ENCODE measurements at places on chromosomes 7 and 10.

DNA sequence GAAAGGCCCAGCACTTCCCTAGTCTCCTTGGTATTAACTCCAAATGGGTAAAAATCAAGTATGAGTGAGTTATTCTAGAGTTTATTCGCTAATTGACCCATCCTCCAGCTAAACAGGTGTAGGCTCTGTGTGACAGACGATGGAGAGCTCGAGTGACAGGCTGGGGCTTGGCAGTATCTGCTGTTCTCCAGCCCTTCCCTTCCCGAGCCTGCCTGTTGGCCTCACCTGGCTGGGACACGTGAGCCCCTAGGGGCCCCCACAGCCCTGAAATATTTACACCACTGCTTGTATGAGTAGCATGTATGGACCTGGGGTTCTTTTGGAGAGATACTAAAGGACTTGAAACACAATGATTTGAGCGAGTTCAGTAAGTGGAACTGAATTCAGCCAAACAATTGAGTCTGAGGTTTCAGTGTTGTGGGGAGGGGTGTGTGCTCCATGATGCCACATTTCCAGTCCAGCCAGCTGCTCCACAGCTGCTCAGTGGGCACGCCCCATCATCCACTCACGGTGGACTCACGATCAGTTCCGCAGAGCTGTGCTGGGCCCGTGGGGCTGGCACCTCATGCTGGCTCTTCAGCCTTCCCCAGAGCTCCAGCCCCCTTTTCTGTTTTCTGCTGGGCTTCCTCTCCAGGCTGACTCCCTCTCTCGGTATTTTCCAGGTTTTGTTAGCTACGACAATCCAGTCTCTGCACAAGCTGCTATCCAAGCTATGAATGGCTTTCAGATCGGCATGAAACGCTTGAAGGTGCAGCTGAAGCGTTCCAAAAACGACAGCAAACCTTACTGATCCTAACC, 283.0 kb downstream of the USP6NL start:
- no peak for DNase-seq

- no peak for DNase-seq
Observed at GRCh38 chr10:7561985-7562384, 104.8 kb downstream of the ITIH5 start.

DNA sequence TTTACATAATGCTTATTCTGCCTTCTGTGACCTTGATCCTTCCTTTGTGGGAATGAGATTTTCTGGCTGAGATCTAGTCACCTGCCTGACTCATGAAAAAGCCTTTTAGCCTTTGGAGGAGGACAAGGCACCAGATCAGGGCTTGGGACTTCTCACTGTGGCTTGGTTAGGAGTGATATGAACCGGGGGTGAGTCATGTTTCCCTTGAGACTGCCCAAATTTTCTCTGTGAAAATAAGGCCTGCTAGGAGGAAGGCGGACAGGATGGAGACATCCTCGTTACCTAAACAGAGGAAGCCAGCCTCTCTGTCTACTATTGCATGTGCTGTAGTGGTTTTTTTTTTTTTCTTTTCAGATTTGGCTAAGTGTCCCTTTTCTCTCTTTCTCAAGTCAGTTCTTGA, 57.8 kb downstream of the EVX1 start:
- DNase-seq: no peak

DNA sequence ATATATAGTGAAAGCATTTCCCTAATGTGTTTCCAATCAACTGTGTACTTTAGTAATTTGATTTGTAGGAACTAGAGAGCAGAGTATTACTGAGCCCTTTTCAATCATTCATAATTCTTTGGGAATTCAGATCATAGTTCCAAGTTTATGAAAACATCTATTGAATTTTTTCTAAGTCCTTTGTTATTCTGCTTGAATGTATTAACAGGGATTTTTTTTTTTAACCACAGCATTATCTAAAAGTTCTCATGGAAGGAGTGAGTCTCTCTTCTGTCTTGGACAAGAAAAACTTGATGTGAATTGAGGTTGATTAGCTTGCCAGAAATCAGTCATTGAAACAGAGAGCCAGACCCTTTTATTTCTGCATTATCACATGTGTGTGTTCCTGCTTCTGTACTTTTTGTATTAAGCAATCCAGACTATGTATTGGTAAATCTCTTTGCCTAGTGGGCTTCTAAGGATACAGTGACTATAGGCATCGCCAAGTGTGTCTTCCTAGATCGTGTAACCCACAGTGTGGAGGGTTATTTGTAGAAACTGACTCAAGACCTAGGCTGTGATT, 59.9 kb downstream of the BMPER start:
- no peak for DNase-seq

GRCh38 chr10:56327118-56327517, 33.9 kb downstream of the ZWINT start:
- no peak for DNase-seq
